HCT116 (cell line): ENCODE measurements at places on chromosomes 13 and 19. TPM values are rescaled to one million over a fixed set of nuclear protein-coding genes. Genes with fewer than 3 reads are reported as not detected.

Gene ZNF283
- 7.6 TPM for total RNA-seq

Gene CCNA1
- total RNA-seq, result not detected

Gene AXL
- 47.4 TPM for total RNA-seq

Gene FCAR
- not detected for total RNA-seq

Gene NECTIN2
- total RNA-seq, result 96.3 TPM

Gene PDE4C
- total RNA-seq, result 1.5 TPM

Gene ZNF30
- total RNA-seq, result 4.1 TPM

Gene ZNF844
- not detected for total RNA-seq

Gene APOE
- 7.2 TPM for total RNA-seq

Gene UBE2S
- 515 TPM for total RNA-seq

Gene ZNF616
- 9.7 TPM for total RNA-seq

Gene PTPRH
- 15.9 TPM for total RNA-seq

Gene A1BG
- 1.2 TPM for total RNA-seq

Gene GET3
- total RNA-seq, result 77.6 TPM

Gene FAM216B
- total RNA-seq, result not detected
